Germinal center (tissue), 1 donor: ENCODE measurements at places on chromosomes 7 and 10.
A peak's percentile ranks its signal among the peaks of the same experiment; 100 is the strongest.

DNA sequence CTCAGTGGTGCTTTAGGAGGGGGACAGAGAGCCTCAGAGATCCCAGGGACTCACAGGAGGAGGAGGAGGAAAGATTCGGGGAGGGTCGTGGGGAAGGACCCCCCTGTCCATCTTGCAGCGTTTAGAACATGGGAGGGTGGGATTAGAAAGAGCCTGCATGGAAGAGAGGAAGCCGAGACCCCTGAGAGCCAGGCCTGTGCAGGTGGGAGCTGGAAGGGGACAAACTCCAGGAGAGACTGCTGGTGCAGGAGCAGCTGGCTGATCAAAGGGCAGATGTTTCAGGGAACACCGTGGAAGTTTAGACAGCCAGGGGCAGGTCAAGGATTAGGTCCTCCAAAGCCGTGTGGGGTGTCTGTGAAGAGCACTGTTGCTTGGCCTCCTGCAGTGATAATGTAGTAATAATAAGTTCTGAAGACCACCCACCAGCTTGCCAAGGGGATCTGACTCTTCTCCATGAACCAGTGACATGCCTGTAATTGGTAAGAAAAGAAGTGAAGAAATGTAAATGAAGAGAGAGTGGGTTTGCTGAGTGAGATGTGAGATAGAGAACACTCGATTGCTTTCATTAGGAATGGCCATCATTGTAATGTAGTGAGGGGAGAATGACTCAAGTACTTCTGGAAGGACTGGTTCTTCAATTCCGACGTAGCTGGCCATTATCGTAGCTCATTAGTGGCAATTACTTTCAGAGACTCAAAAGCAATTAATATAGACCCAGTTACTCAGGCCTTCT lies 425.6 kb downstream of the PAXIP1 start:
- DNase-seq = no peak

DNA sequence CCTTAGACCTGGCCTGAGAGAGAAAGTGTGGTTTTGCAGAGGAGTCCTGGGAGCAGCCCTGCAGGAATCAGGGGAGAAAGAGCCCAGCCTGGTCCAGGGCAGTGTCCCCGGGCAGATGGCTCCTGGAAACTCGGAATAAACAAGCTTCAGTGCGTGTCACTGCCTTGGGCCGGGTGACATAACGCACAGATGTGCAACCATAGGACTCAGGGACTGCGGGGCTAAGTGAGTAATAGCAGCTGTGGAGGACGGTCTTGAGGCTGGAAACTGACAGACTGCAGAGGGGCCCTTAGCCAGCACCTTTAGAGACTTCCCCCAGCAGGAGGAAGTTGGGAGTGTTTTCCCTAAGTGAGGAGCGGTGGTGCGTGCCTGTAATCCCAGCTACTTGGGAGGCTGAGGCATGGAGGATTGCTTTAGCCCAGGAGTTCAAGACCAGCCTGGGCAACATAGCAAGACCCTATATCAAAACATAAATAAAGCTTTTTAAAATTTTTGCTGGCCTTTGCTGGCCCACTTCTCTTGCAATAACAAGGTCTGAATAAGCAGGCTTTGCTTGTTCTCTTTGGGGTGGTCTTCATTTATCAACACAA lies 5.3 kb upstream of the CLIP2 start:
- DNase-seq = no peak

DNA sequence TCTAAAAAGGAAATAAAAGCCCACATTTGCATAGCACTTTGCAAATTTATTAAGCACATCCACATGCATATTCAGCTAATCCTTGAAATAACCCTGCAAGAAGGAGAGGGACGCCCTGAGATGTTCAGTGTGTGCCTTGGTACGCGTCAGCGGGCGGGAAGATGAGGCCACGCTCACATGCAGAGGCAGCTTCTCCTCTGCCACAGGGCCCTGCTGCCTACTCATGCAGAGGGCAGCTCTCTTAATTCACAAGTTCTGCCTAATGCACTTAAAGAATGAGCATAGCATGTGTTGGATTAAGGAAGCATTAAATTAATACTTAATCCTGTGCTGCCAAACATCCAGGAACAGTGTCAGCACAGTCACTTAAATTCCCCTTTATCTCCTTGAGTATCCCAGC lies 132.3 kb downstream of the HECW1 start:
- DNase-seq = no peak

GRCh38 chr10:115657161-115657860 lies 564.1 kb downstream of the ATRNL1 start:
- DNase-seq = no peak

DNA sequence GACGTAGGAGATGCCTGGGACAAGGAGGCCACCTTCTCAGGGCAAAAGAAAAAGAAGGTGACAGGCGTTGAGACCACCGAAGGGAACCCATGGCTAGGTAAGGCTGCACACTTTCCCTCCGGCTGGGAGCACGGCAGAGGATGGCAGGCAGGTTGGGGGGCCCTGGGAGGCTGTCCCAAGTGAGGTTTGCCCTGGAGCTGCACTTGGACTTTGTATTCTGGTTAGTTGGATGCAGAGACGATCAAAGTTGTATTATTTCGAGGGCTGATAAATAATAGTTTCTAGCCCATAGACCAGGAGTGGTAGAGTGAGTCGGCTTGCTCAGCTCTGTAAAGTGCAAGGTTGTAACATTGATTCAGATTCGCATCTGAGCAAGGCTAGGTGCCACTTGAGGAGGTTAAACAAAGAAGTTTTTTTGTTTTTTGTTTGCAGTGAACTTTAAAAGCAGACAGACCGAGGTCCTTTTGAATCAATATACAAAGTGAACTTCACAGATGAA lies 608 bp downstream of the ENTPD7 start:
- DNase-seq = no peak

DNA sequence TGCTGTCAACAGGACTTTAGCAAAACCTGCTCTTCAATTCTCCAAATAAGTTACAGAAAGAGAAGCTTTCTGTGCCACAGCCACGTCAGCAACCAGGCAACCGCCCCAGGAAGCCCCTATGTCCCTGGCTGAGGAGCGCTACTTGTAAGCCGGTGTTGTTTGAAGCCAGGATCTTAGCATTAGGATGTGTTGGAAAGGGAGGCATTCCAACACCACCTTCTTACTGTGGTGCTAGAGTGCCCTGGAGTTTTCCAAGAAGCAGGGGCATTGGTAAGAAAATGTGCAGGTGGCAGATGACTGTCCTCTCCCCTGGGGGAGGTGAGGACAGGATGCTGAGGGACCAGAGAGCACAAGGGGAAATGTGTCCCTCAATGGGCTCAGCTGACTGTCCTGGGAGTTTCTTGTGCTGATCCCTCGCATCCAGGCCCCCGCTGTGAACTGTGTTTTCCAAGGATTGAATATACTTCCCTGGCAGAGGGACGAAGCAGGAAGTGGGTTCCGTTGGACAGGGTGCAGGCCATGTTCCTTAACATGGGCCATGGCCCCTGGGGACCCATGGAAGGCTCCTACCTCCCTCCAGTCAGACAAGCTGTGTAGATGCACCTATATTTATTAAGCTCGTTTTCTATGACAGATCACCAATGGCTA lies 139.6 kb upstream of the GDF10 start:
- no peak for DNase-seq

GRCh38 chr10:106682175-106682574 lies 482.3 kb downstream of the SORCS1 start:
- no peak for DNase-seq

DNA sequence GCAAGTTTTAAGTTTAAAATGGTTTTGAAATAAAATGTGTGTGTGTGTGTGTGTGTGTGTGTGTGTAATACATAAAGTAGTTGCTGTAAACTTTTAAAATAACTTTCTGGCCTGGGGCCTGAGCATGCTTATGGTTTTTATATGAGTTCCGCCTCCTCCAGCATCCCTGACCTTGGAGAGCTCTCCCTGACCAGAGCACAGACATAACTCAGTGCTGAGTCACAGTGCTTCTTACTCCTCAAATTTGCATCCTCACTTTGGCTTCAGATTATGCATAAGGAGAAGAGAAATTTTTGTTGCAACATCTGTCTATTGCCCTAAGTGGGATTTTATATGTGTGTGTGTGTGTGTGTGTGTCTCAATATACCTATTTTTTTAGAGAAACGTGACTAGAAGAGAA lies 200.8 kb downstream of the ELMO1 start:
- no peak for DNase-seq

GRCh38 chr7:767580-767940 lies 40.5 kb upstream of the PRKAR1B start:
- DNase-seq = no peak

- DNase-seq = no peak
These were observed 62.6 kb upstream of the ABCB4 start for GRCh38 chr7:87538052-87538451.

DNA sequence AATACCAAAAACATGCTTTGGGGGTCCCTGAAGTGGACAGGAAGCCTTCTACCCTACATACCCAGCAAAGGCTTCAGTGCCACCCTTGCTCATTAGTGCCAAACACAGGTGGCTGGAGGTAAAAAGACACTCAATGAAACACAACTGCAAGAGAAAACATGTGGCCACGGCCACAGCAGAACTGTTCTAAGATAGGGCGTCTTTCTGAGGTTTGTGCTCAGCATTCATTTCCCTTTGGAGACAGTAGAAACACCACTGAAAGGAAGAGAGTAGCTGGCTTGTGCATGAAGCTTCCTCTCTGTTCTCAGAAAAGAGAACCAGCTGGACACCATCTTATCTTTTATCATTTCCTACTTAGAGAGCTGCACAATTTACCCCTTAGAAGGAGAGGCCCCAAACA lies 143.0 kb downstream of the PLXNA4 start:
- DNase-seq = no peak

GRCh38 chr10:50470345-50470744 lies 153.4 kb downstream of the SGMS1 start:
- no peak for DNase-seq

DNA sequence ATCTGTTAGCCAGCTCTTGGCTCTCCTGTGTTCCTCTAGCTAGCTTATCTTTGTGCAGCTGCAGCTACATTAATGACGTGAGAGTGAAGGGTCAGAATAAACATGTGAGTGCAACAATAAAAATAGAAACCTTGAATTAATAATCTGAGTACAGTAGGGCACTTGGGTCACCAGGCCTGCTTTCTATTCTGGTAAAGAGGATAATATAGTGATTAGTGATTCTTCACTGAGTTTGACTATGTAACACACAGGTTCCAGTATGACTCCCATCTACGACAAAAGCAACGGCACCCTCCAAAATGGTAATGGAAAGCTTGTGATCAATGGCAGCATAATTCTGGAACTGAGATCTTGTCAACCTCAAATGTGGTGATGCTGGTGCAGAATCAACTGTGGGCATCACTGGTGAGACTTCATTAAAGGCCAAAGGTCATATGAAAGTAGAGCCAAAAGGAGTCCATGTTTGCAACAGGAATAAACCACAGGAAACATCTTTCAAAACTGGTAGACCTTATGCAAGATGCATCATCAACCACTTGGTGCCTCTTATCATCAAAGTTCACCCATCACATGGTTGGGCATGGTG lies 77.6 kb downstream of the NRBF2 start:
- no peak for DNase-seq

DNA sequence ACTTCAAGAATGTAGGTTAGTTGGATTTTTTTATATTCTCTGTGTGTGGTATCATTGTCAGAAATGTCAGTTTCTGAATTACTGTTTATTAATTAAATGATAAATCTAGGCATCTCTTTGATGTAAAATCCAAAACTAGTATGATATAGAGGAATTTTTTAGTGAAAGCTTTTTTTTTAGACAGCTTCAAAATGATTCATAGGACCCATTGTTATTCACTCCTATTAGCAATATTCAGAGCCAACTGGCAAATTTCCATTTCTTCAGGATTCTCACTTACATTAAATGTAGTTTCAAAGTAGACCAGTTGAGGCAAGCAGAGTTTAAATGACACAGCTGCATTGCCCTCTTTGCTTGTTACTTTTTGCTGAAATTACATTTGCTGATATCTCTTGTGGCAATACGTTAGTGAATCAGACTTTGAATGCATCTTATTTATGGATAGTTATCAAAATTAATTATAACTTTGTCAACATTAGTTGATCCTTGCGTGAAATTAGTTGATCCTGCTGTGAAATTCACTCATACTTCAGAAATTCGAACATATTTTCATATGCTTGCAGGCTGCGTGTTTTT lies 20.3 kb downstream of the ZNF277 start:
- DNase-seq = no peak

DNA sequence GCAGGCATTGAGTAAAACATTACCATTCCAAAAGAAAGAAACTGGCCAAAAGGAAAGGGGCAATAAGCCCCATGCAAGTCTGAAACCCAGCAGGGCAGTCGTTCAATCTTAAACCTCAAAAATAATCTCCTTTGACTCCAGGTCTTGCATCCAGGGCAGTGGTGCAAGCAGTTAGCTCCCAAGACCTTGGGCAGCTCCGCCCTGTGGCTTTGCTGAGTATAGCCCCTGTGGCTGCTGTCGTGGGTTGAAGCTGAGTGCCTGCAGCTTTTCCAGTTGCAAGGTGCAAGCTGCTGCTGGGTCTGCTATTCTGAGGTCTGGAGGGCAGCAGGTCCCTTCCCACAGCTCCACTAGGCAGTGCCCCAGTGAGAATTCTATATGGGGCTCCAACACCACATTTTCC lies 580.1 kb upstream of the AUTS2 start:
- no peak for DNase-seq

GRCh38 chr7:135386776-135387175 lies 123.1 kb downstream of the CNOT4 start:
- no peak for DNase-seq

DNA sequence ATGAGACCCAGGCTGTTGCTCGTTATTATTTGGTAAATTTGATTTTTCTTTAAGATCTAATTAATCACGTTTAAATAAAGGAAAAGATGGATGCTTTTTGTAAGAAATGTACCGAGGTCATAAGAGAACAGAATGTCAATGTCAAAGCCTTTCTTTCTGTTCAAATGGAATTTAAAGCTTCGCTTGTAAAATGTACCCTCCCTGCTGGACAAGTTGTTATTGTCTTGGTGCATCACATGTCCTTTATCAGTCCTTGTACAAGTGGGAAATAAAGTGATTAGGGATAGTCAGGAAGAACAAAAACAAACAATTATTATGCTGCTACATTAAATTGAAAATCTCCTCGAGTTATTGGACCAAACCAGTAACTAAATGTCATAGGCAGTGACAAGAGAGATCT lies 363.2 kb downstream of the PHTF2 start:
- no peak for DNase-seq

- DNase-seq = peak; percentile 38
These were observed 6.3 kb downstream of the FAS start for GRCh38 chr10:88996927-88997326.

GRCh38 chr7:130191791-130192190 lies 13.4 kb downstream of the TMEM209 start:
- no peak for DNase-seq

- DNase-seq = no peak
These were observed 137.8 kb upstream of the CNTNAP2 start for GRCh38 chr7:145978769-145979168.

- no peak for DNase-seq
These were observed 5.5 kb upstream of the PLAU start for GRCh38 chr10:73905256-73906020.

DNA sequence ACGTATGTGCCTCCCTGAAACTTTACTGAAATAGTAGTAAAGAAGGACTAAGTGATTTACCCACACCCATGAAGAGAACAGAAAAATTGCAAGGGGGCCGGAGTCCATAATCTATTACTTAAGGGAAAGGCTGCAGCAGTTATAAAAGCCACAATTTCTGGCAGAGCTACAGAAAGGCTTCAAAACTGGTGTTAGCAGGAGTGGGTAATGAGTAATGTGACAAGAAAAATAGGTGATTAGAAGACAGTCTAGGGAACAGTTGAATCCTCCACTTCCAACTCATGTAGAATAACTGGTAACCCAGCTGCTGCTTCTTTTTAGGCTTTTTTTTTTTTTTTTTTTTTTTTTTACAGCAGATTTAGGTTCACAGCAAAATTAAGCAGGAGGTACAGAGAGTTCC lies 413.3 kb downstream of the SFMBT2 start:
- DNase-seq = no peak
